NCI-H2029 treated with DMSO at 0.1 percent for 48 hours (cell line): ENCODE measurements at places on chromosomes 16 and 17.
A peak's percentile ranks its signal among the peaks of the same experiment; 100 is the strongest.

DNA sequence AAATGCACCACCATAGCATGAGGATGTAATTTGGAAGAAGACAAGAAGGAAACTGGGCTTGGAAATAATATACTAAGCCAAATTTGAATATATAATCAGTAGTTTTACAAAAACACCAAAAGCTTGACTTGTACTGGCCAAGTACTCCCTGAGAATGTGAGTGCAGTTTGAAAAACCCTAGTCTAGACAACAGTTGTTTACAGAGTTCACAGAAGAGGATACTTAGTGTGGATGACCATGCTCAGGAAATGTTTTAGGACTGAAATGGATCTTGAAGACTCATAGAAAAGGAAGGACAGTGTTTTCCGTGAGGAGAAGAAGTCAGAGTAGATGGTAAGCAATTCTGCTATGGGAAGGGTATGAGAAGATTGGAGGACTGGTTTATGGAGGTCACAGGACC, 1.9 kb upstream of the CDYL2 start:
- no peak for DNase-seq

DNA sequence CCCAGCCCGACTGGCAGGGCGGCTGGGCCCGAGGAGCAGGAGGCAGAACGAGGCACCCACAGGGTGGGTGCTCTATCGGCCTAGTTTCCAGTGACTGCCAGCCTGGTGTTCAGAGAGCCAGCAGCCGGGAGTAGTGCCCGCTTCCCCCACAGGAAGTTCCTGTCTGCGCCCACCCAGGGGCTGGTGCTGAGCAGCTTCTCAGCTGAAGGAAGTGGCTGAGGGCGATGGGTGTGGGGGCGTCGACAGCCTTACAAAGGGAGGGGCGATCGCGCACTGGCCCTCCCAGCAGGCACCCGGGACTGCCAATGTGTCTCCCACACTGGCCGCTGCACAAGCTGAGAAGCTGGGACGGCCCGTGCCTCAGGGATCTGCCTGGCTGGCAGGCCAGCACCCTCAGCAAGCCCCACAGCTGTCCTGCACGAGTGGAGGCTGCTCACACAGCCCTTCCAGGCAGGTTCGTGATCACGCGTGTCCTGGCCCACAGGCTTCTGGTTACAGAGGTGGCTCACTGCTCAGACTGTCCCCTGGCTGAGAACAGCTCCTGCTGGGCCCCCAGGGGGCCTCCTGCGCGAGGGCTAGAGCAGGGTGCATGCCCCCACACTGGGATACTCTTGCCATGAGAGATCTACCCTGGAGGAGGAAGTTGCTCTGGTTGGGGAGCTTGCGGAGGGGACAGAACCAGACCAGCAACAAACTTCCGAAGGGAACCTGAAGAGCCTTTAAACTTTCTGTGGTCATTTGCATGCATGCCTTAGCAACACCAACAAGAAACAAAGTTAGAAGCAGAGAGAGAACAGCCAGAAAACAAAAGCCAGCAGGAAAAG, 2.5 kb downstream of the RNF166 start:
- DNase-seq: no peak

GRCh38 chr17:42193969-42194899, at the start of gene GHDC:
GHDC (minus strand) TSS chr17:42194494; CDS start chr17:42193581, 913 bp downstream.
- peak; percentile 57 for DNase-seq

DNA sequence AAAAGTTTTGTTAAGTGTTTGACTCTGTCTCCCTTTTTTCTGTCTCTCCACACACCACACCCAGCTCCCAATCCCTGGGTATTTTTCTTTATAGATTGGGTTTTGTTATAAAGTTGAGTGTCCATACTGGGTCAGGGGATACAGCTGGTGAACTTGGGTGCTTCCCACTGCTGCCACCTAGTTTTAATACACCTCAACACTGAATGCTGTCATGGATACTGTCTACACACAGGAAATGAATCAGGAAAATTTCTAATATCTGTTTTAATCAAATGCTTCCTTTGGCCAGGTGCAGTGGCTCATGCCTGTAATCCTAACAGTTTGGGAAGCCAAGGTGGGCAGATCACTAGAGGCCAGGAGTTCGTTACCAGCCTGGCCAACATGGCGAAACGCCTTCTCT, 5.3 kb upstream of the TAOK1 start:
- no peak for DNase-seq

DNA sequence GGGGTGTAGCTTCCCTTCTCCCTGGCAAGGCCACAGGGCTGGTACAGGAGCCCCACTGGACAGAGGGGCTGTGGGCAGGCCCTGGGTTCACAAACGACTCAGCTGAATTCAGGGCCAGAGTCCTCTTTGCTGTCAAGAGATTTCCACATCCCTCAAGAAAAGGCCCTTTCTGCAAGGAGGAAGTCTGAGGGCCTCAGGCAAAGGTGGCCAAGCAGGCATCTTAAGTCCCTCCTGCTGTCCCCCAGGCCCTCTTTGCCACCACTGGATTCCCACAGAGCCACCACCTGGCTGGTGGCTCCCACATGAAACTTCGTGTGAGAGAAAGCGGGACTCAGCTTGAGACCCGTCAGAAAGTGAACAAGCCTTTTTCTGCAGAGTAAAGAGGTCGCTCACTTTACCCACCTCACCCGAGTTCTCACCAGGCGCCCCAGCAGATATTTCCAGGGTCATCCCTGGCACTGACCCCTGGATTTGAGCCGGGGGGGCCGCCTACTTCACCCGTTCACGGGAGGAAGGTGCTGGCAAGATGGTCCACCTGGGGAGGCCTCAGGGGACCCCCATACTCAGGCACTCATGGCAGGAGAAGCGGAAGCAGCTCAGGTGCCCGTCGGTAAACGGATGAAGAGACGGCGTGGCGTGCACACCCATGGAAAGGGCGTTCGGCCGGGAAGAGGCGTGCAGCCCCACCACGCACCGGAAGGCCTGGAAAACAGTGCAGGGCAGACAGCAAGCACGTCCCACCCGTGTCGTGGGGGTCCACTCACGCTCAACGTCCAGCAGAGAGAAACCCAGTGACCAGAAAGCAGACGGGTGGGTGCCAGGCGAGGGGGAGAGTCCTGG, 3.6 kb downstream of the RNF166 start:
- DNase-seq: no peak

DNA sequence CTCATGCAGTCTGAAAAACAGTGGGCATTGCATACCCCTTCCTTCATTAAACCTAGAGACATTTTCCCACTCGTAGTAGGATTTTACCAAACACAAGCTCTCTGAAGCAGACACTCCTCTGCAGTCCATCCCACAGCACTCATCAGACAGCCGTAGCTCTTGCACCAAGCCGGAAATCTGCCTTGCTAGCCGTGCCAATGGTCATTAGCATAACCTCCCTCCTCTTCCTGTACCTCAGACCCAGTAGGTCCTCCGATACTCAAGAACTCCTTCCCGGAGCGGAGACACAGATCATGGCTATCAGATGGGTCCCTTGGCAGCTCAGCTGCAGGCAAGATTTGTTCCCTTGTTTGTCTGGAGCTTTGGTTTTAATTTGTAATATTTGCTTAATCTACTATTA, 483.1 kb upstream of the PSMD7 start:
- no peak for DNase-seq

DNA sequence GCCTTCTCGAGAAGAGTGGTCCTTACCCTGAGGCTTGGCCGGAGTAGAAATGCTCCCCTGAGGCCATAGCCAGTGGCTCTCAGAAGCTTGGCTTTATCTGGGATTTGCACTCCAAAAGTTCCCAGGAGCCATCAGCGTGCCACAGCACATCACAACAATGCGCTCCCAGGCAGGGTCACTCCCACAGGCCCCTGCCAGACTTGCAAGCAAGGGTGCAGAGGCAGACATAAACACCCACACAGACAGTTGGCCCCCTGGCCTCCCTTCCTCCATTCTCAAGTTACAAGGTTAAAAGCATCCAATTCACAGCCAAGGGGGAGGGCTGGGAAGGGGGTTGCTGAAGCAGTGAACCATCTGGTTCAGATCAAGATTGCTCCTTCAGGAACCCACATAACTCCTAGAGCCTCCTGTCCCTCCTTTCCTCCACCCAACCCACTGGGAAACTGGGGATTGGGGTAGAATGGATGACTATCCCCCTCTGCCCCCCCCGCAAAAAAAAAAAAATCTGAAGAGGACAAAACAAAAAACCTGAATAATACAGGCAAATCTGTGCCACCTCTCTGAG, 1.8 kb downstream of the ST3GAL2 start:
- no peak for DNase-seq

DNA sequence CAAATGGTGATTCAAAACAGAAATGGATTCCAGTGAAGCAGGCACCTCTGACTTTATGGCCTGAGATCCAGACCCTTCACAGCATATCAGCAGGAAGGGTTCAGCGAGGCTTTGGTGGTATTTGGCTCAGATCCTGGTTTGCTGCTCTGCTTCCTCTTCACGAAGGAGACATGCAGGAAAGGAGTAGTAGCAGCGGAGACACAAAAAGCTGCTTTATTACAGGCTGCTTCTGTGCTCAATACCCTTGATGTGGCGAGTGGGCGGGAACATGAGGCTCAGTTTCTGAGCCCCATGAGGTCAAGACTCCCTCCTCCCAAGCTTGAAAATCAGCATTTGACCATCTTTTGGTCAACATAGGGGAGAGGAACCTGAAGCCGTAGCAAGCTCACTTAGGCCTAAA, 213.3 kb upstream of the AXIN2 start:
- DNase-seq: no peak

GRCh38 chr16:86881861-86882273, 303.5 kb downstream of the FOXL1 start:
- DNase-seq: no peak

DNA sequence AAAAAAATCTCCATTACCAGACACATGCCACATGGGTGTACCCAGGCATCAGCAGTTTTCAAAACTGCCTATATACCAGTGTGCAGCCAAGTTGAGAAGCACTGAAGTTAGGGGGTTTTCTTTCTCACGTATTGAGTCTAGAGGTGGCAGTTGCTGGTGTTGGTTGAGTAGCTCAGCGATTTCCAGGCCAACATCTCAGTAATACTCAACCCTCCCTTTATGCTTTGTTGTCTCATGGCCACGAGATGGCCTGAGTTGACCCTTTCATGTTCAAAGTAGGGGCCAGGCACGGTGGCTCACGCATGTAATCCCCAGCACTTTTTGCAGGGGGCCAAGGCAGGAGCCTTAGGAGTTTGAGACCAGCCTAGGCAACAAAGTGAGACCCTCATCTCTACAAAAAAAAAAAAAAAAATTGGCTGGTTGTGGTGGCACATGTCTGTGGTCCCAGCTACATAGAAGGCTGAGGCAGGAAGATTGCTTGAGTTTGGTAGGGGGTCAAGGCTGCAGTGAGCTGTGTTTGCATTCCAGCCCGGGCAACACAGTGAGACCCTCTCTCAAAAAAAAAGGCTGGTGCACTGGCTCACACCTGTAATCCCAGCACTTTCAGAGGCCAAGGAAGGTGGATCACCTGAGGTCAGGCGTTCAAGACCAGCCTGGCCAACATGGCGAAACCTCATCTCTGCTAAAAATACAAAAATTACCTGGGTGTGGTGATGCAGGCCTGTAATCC, 10.8 kb downstream of the LRRC3C start:
- DNase-seq: no peak

- no peak for DNase-seq
These were observed 11.6 kb downstream of the COTL1 start for GRCh38 chr16:84606081-84606875.

DNA sequence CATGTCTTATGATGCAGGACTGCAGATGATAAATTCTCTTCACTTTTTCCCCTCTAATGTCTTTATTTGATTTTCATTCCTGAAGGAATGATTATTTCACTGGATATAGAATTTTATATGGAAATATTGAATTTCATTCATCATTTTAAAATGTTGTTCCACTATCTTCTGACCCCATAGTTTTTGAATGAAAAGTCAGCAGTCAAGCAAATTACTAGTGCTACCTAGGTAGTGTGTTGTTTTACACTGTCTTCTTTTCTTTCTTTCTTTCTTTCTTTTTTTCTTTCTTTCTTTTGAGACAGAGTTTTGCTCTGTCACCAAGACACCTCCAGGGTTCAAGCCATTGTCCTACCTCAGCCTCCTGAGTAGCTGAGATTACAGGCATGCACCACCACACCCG, 76.9 kb downstream of the WSB1 start:
- DNase-seq: no peak

- DNase-seq: no peak
These were observed 1.1 kb upstream of the TFAP4 start for GRCh38 chr16:4273858-4274311.

- DNase-seq: no peak
These were observed 9.5 kb downstream of the HSD17B2 start for GRCh38 chr16:82044585-82044911.

GRCh38 chr16:73499276-73499675, 451.3 kb upstream of the ZFHX3 start:
- DNase-seq: no peak

DNA sequence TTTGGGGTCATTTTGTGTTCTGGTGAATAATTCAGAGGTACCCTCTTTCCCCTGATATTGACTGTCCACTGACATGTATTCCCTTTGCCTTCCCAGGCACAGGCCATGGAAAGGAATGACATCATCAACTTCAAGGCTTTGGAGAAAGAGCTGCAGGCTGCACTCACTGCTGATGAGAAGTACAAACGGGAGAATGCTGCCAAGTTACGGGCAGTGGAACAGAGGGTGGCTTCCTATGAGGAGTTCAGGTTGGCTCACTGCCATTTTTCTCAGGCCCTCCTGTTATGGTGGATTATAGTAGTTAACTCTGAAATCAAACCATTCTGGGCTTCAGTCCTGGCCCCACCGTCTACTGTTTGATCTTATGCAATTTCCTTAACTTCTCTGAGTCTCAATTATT, 1.6 kb upstream of the EFTUD2 start:
- peak; percentile 22 for DNase-seq

GRCh38 chr17:573036-573435, 141.6 kb downstream of the VPS53 start:
- DNase-seq: no peak

DNA sequence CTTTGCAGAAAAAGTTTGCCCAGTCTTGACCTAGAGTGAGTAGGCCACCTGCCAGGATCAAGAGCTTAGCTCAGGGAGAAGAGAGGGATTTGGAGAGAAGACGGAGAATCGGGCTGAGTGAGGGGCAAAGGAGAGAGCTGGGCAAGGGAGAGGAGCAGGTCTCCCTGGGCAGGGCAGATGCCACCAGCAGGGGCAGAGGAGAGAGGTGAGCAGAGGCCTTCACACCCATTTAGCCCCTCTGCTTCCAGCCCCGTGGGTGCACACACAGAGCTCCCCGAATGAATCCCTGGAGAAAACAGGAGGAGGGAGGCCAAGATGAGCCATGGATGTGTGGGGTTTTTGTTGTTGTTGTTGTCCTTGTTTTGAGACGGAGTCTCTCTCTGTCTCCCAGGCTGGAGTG, 29.2 kb downstream of the TBX4 start:
- no peak for DNase-seq

GRCh38 chr17:65220732-65221131, 83.6 kb downstream of the RGS9 start:
- DNase-seq: no peak

DNA sequence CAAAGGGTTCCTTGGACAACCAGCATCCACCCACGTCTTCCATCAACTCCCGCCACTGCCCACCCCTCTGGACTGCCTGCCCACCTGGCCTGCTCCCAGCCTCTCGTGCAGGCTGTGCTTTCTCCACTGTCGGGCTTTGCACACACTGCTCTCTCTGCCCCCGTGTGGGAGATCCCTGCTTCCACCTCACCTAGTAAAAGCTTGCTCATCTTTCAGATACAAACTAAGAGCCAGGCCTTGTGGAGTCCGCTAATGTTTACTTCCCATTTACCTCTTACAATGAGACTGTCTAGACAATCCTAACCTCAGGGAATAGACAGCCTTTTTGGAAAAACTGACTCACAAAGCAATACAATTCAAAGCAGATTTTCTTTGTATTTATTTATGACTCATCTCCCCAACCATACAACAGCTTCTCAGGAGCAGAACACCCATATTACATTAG, 67.6 kb downstream of the USP31 start:
- no peak for DNase-seq

- DNase-seq: no peak
These were observed 118.8 kb downstream of the NLK start for GRCh38 chr17:28161311-28161710.
